ENCODE measurements at places on chromosomes 12 and 14.

GRCh38 chr14:84409435-84409834, 1120.5 kb upstream of the FLRT2 start:
- DNase-seq: no peak

DNA sequence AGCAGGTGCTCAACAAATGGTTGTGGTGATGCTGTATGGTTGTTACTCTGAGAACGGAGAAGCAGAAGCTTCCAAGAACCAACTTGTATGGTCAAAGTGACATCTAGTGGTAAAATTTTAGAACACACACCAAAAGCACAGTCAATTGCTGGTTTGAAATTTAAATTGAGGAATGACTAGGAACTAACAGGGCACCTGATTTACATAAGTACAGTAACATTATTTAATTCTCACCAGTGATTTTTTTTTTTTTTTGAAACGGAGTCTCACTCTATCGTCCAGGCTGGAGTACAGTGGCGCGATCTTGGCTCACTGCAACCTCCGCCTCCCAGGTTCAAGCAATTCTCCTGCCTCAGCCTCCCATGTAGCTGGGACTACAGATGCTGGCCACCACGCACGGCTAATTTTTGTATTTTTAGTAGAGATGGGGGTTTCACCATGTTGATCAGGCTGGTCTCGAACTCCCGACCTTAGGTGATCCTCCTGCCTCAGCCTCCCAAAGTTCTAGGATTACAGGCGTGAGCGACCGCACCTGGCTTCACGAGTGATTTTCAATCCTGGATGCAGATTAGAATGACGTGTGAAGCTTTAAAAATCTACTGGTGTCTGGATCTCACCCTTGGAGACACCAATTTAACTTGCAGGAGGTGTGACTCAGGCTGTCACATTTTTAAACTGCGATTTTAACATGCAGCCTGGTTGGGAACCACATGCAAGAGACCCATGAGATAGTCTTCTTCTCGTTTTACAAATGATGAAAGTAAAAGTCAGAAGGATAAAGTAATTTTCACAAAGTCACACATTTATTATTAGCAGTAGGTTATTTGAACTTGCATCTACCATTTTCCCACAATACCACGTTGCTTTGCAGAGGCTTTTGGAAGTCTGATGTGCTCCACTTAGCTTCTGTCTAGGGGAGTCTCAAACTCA, 14.1 kb upstream of the NUMB start:
- no peak for DNase-seq

- no peak for DNase-seq
These were observed 40.2 kb downstream of the PROX2 start for GRCh38 chr14:74835645-74836250.

DNA sequence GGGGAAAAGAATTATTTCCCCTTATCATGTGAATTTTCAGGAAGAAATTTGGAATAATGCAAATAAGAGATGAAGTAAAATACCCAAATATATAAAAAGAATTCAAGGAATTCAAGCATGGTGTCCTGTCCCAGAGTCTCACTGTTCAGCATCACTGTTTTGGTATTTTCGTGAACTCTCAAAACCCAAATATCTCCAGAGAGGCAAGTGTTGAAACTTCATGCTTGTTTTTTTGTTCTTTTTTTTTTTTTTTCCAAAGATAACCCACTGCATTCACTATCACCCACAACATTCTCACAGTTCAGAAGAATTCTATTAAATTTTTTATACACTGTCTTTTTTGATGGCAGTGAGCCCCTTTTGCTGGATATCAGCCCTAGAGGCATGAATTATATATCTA, 354.9 kb downstream of the DIO2 start:
- no peak for DNase-seq

GRCh38 chr12:130391186-130391585, 53.5 kb downstream of the PIWIL1 start:
- no peak for DNase-seq

GRCh38 chr14:99725774-99726537, 41.9 kb downstream of the CYP46A1 start:
- DNase-seq: no peak

DNA sequence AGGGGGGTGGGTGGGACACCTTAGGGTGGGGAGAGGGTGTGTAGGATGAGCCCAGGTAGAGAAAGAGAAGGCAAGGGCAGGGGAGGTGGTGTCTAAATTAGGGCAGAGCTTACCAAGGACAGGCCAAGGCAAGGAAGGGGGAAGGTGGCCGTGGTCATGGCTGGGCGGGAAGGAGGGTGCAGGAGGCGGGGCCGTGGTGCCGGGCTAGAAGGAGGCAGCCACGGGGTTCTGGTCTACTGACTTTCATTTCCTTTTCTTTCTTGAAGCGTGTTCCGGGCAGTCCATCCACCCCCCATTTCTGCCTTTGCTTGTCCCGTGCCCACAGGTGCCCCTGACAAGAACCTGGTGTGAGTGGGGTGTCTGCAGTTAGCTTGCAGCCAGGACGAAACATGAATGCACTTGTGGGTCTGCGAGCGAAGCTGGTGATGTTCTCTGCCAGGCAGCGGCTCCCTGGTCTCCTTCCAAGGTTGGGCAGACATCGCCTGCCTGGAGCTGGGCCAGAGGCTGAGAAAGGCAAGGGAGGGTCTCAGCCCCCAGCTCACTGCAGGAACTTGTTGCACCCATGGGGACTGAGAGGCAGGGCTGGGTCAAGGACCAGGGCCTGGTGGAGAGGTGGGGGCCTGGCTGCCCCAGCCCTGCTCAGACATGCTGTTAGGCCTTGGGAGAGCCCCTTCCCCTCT, 58.2 kb downstream of the KIF26A start:
- DNase-seq: no peak

GRCh38 chr12:6603095-6603567, 4.0 kb downstream of the CHD4 start:
- no peak for DNase-seq

GRCh38 chr14:100731011-100731670, 4.4 kb downstream of the DLK1 start:
- no peak for DNase-seq

- DNase-seq: no peak
These were observed 761.5 kb downstream of the GALC start for GRCh38 chr14:87231336-87232026.

DNA sequence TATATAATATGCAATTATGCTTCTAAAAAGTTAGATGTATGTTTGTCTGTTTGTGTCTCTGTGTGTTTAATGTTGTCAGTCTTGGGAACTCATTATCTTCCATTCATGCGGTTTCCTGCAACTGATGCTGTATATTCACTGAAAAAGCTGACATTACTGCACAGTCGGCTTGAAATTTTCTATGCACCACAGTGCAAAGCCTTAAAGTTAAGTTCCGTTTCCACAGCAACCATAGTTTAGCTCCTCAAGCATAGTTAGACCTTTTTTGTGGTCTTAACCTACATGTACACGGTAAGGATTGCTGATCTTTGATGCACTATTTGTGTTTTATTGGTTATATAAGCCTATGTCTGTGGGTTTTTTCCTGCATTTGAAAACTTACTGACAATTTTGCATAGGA, 309.4 kb downstream of the KCNC2 start:
- DNase-seq: no peak

DNA sequence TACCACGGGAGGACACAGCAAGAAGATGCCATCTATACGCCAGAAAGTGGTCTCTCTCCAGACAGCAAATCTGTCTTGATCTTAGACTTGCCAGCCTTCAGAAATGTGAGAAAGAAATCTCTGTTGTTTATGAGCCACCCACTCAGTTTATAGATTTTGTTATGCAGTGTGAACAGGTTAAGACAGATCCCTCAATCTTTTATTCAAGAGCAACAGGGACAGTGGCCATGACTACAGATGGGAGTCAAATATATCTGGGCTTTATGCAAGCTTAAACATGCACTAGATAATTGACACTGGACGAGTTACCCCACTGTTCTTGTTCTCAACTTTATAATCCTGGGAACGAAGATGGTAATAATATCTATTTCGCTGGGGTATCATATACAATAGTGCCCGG, 288.7 kb downstream of the RPAP3 start:
- DNase-seq: no peak
